DMS53 (cell line): ENCODE measurements at places on chromosomes 6 and 20.

DNA sequence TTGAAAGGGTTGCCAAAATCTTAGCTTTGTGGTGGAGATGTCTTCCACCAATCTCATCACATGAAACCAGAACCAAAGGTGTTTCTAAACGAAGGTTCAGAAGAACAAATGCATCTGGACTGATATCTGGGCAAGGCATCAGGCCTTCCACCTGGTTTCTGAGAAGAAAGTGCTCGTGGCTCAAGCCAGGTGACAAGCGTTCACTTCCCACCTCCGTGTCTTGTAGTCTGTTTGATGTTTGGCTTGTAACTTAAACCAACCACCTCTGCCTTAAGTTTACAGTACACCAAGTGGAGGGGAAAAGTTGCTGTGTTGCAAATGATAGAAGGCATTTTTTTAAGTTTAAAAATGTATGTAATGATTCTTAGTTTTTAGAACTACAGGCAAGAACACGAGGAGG, 66.9 kb upstream of the MAP3K7 start:
- DNase-seq = no peak

GRCh38 chr20:53129563-53129962, 157.4 kb downstream of the TSHZ2 start:
- no peak for DNase-seq

- DNase-seq = no peak
Observed at GRCh38 chr6:116568821-116569755, 2.2 kb upstream of the RWDD1 start.

DNA sequence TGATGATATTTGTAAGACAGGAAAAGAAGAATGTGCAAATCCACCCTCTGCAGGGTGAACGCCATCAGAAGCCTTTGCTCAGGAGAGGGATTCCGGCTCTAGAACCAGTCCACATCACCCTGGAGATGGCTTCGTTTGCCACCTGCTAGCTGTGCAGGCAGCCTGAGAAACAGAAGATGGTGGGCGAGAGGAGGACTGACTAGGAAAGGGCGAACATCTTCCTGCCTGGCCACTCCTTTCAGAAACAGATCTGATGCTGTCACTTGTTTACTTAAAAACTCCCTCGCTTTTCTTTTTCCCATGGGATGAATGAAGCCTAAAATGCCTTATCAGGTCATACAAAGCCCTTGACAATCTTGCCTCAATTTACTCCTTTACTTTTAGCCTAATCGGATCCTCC, 1.2 kb downstream of the PTPRA start:
- DNase-seq = peak; percentile 17

DNA sequence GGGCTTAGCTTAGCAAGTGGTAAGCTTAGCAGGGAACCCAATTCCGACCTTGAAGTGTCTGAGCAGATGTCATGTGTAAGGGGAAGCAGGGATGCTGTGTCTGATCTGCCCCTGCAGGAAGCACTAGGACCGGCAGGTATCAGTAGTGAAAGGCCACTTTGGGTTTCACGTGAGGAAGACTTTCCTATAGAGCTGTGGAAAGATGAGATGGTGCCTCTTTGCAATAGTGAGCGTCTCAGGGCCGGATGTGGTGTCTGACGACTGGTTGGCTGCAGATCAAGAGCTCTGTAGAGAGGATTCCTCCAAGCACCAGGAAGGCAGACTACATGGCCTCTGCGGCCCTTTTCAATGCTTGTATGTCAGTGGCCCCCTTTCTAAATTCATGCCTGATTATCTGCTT, 98.3 kb downstream of the TIAM2 start:
- peak; percentile 4 for DNase-seq

DNA sequence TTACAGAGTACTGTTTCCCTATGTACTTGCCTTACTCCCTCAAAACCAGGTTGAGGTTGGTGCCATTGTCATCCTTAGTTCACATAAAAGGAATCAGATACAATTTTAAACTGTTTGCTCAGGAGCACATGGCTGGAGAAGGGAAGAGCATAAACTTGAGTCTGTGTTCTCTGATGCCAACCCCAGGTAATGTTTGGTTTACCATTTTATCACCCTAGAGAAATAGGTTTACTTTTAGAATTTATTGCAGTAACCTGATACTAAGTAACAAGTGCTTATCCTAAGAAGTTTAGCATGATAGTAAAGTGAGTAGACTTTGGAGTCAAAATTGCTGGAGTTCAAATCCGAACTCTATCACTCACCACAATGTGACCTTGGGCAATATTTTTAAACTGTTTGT, 86.3 kb downstream of the RFPL4B start:
- peak; percentile 3 for DNase-seq

GRCh38 chr20:61320691-61321425, 68.8 kb downstream of the CDH4 start:
- DNase-seq = no peak

- DNase-seq = no peak
Observed at GRCh38 chr20:21496452-21496851, 17.4 kb downstream of the NKX2-2 start.

GRCh38 chr6:165229216-165229615, 80.2 kb downstream of the C6orf118 start:
- no peak for DNase-seq
